ENCODE measurements at places on chromosomes 6 and 20.
A peak's percentile ranks its signal among the peaks of the same experiment; 100 is the strongest.

- DNase-seq = no peak
Measured at GRCh38 chr6:33592595-33593413, 12.7 kb upstream of the BAK1 start.

- DNase-seq = no peak
Measured at GRCh38 chr20:18287546-18287914, 797 bp upstream of the ZNF133 start.

DNA sequence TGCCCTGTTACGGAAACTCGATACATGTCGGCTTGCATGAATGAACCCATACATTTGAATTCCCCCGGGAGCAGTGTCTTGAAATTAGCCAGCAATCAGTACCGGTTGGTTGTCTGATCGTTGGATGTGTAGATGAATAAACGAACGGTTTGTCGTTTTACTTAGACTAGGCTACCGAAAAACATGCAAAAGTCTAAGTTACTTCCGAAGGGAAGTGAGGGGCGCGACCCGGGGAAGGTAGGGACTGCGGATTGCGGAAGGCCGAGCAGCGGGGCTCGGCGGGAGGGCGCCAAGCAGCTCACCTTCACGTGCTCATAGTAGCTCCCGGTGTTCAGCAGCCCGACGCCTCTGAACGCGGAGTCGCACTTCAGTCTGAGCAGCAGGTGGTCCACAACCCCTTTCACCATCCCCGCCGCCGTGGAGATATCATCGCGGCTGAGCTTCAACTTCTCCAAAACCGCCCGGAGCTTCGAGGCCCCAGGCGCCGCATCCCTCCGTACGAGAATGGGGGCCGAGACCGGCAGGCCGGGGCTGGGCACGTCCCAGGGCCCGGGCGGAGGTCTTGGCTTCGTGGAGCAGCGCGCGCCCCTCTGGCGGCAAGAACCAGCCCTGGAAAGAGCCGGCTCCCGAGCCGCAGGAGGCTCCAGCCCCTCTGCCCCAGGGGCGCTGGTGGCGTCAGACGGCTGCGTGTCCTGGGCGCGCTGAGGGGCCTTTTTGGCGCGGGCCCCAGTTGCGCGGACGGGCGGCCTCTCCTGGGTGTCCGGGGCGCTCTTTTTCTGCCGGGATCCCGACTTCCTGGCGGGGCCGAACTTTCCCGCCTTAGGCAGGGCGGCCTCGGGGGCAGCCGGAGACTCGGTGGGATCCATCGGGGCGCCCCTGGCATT lies 632 bp downstream of the CGAS start:
- DNase-seq = peak; percentile 26

- DNase-seq = no peak
Measured at GRCh38 chr20:58751979-58752378, 59.4 kb downstream of the NPEPL1 start.

DNA sequence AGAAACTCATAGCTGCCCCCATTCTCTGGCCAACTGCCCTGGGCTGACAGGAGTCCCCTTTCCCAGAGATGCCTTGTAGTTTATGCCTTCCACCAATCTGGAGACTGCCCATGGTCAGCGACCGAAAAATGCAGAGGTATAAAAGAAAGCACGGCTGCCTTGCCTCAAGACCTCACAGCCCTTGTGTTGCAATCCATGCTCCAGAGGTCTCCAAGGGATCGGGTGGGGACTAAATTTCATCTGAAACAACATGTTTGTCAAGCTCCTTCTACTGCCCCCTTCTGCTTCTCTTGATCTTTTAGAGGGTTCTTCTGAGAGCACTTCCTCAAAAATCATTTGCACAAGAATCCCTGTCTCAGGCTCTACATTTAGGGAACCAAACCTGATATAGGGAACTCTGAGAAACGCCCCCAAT lies 128.8 kb downstream of the PLCB1 start:
- no peak for DNase-seq

DNA sequence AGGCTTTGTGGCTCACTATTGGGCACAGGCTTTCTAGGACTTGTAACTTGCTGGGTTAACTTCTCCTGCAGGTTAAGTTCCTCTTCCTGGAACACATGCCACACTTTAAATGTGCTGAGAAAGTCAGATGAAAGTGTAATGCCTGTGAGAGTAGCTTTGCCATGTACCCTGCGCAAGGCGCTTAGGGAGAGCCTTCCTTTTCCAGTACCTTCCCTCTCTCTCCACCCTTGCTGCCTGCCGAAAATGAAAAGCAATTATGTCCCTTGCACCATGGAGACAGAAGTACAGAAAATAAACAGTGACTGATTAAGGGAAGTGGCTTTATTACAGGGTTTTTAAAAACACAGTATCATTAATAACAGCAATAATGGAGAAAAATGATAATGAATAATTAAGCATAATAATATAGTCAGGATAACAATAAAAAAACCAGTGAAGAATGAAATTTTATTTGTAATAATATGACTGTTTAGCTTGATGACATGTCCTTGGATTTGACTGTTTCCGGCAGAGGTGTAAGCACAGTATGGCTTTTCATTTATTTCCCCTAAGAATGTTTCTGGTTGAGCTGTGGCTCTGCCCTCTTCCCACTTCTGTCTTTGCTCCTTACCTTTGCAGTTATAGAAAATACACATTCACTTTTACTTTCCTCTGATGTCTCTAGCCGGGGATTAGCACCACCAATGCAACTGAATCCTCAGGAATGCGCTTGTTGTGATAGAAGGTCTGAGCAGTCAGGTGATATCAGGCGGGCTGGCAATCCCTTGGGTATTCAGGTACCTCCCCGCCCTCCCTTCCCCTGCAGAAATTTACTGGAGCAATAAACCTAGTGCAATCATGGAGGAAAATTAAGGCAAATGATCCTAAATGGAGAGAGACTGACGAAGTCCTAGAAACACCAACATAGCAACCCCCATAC lies 472.3 kb upstream of the CITED2 start:
- no peak for DNase-seq

GRCh38 chr6:6981681-6982322 lies 126.0 kb upstream of the RREB1 start:
- DNase-seq = no peak

GRCh38 chr20:40493071-40493470 lies 196.0 kb downstream of the MAFB start:
- no peak for DNase-seq

DNA sequence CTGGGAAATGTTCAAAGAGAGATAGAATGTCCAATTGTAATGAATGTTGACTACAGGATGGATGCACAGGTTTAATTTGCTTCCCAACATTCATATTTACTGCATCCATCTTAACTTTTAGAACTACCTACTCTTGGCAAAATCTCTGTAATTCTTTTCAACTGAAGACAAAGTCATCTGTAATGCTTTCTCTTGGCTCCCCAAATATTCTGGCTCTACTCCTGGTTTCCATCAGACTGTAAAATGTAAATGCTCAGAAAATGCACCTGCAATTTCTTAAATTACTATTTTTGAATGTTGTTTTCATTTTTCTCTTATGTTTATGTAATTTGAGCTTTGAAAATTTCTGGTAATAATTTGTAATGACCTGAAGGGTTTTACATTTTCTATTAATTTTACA lies 480.8 kb upstream of the IMPG1 start:
- DNase-seq = no peak

DNA sequence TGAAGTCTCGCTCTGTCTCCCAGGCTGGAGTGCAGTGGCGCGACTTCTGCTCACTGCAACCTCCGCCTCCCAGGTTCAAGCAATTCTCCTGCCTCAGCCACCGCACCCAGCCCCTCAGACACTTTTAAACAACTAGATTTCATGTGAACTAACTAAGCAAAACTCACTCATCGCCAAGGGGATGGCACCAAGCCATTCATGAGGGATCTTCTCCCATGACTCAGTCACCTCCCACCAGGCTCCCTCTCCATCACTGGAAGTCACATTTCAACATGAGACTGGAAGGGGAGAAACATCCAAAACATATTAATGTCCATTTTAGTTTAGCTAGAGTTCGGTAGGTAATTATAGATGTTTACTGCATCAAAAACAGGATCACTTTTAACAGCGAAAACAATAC lies 95.9 kb upstream of the PRL start:
- DNase-seq = no peak

DNA sequence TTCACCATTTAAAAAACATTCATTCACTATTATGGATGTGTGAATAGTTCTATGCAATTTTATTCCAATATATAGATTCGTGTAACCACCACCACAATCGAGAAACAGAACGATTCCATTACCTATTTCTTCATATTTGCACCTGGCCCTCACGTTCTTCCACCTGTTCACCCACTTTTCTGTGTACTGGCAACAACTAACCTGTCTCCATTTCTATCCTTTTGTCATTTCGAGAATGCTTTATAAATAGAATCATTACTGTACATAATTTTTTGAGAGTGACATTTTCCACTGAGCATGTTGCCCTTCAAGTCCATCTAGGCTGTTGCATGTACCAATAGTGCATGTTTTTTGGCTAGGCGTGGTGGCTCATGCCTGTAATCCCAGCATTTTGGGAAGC lies 23.2 kb upstream of the STX11 start:
- DNase-seq = no peak

All from kidney capillary endothelial cell (primary cell).